ENCODE measurements at places on chromosomes 6 and 20.

DNA sequence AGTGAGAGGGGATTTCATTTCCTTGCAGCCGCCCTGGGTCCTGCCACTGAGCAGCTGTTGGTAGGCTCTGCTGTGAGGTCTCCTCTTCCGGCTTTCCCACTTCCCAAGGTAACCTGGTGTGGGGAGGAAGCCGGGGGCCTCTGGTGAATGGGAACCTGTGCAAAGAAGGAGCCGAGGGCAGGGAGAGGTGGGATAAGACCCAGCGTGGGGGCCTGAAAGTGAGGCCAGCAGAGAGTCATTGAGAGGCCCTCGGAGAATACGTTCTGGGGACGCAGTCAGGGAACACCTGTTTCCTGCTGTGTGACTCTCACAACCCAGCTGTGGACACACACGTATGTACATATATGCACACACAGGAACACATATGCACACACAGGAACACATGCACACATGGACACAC, 100.7 kb downstream of the CDH26 start:
- DNase-seq = no peak

DNA sequence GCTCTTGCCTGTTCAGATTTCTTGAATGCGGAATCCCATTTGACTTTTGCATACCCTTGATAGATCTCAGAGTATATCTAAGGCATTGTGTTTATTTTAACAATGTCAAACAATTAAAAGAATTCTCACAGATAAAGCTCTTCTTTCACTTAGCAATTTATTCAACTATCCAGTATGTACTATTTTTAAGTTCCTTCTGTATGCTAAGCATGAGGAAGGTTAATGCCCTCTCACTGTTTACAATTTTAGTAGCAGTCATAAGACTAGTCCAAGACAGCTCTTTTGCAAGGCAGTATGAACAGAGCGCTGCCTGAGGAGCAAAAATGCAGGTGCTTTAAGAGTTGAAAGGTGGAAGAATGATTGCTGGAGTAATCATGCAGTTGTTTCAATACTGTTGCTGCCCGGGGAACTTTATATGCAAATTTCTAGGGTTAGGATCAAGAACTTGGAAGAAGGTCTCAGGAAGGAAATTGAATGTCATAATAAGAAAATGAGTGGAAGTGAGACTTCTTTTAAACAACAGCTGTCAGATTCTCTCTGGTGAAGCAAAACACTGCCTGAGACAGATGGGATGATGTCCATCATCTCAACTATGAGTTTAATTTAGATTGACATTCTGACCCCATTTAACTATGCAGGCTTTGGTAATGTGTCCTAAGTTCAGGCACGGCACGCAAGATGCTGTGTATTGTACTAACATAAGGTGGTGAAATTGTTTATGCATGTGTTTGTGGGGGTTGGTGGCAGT, 1303.5 kb upstream of the CITED2 start:
- no peak for DNase-seq

GRCh38 chr6:13384966-13385365, 56.6 kb upstream of the TBC1D7 start:
- DNase-seq = no peak

GRCh38 chr6:44444853-44445252, 57.3 kb downstream of the CDC5L start:
- no peak for DNase-seq

DNA sequence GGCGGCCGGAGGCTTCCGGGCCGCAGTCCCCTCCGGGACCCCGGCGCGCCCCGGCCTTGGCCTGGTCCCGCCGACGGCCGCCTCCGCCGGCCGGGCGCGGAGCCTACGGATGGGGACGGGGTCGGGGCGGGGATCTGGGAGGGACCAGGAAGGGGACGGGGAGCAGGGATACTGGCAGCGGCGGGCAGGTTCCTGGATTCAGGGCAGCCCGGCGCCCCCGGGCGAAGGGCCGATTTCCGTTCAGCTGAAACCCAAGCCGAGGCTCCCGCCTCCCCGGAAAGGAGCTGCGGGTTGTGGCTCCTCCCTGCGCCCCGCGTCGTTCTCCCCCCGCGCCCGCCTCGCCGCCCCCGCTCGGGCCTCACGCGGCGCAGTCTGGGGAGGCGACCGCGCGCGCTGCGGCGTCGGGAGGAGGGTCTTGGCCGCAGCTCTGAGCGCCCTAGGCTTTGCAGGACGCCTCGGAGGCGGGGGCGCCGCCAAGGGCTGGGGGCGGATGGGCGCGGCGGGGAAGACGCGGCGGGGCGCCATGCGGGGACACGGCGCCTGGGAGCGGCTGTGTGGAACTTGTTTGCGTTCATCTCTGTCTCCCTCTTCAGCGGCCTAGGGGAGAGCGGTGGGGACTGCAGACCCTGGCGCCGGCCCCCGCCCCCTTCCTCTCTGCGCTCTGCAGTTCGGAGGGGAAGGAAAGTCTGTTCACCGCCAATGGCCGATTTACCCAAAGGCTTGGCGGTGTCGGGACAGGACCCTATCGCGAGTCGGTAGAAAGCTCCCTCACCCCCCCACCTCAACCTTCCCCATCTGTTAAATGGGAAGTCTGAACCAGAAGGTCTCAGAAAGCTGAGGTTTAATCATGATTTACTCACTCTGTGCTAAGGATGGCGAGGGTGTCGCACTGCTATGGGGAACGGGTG, 22.7 kb upstream of the TMEM181 start:
- DNase-seq = peak; percentile 26

DNA sequence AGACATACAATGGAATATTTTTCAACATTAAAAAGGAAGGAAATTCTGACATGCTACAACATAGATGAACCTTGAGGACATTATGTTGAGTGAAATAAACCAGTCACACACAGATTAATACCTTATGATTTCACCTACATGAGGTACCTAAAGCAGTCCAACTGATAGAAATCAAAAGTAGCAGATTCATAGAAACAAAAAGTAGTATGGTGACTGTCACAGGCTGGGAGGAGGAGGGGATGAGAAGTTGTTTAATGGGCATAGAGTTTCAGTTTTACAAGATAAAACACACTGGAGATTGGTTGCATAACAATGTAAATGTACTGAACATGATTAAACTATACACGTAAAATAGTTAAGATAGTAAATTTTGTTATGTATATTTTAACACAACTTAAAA, 48.5 kb upstream of the OLIG3 start:
- no peak for DNase-seq

GRCh38 chr6:133989525-133989924, 36.5 kb downstream of the TBPL1 start:
- no peak for DNase-seq

DNA sequence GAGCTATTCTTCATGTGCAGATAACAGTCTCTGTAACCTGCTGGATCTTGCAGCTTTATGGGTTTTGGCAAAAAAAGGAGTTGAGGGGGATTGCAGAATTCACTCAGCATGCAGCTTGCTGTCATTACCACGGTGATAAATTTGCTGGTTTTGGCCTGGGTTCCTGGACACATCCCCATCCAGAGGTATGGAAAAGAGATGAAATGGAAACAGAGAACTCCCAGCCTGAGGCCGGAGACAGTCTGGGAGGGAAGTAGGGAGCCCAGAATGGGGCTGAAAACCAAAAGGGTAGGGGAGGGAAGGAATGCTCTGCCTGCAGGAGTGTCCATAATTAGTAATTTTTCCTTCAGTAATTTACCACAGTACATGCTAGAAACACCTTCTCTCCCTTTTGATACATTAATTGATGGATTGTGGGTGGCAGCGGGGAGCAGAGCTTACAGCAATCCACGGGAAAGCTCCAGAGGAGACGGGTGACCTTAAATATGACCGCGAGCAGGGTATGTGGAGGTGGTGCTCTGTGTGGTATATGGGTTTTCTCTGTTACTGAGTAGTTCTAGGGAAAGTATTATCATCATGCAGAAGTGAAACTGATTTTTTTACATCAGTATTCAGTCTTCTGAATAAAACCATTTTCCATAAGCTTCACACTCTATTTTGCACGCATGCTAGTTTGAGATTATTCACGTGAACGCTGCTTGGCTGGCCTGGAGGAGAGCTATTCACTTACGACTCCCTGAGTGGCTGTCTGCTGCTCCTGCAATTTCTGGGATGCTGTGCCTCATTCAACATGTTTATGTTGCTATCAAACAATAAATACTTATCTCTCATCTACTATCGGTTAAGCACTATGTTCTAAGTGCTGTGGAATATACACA, 66.3 kb upstream of the KCNK16 start:
- no peak for DNase-seq

DNA sequence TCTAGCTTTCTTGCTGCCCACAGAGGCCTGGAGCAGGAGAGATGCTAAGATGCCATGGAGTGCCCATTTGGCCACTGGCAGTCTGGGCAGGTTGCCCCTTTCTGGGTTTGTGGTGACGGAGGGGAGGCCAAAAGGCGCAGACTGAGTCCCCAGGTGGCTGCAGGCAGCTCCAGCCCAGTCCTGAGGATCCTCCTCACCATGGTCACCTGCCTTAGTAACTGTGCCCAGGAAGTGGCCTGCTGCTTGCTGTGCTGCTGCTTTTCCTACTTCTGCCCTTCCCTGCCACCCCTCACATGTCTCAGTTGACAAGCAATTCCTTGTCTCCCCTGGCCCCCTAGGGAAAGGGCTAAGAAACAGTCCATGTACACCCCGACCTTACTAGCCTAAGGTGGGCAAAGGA, 35.3 kb upstream of the KIFC1 start:
- DNase-seq = no peak

DNA sequence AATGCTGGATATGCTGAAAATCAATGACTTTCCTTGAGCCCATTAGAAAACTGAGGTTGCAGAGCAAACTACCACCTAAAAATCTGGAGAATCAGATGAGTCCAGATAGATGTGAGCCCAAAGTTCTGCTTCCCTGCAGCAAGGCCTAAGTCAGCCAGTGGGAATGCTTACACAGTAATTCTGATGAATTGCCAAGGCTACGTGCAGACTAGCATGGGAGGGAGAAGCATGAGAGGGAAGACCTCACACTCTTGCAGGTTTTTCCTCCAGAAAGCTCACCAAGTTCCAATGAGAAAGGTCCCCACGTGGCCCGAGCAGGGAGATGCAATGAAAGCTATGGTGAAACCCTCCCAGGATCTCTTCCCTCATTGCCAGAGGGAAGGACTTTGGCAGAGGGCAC, 104.8 kb upstream of the SIRPA start:
- no peak for DNase-seq

DNA sequence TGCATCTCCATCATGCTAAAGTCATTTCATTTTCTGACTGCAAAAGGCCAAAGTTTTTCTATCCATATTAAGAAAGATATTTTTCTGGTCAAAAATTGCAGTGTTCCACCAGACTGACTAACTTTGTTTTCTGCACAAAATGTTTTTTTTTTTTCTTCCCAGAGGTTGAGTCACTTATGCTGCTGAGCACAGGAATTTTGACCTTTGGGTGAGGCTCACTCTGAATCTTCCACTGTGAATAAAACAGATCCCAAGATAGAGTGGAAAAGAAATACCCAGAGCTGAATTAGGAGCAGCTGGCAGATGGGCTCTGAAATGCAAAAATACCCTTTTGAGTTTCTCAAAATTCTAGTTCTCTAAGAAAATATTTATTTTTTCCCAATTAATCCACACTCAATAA, 996.8 kb downstream of the KIF16B start:
- DNase-seq = no peak

DNA sequence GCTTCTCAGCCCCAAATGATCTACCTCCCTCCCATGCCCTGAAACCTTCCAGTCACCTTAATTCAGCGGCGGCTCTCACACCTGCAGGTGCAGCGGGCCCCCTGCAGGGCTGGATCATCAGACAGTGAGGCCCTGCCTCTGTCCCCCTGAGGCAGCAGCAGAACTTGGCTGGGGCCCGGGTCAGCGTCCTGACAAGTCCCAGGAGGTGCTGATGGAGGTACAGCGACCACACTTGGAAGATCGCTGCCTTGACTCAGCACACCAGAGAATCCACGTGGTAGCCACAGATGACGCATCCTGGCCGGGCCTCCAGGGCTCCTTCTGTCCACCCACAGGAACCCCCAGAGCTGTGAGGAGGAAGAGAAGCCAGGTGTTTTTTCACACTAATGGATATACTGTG, 116.4 kb upstream of the THBS2 start:
- DNase-seq = peak; percentile 17

- DNase-seq = no peak
Observed at GRCh38 chr6:36913082-36913481, 27.3 kb downstream of the C6orf89 start.

DNA sequence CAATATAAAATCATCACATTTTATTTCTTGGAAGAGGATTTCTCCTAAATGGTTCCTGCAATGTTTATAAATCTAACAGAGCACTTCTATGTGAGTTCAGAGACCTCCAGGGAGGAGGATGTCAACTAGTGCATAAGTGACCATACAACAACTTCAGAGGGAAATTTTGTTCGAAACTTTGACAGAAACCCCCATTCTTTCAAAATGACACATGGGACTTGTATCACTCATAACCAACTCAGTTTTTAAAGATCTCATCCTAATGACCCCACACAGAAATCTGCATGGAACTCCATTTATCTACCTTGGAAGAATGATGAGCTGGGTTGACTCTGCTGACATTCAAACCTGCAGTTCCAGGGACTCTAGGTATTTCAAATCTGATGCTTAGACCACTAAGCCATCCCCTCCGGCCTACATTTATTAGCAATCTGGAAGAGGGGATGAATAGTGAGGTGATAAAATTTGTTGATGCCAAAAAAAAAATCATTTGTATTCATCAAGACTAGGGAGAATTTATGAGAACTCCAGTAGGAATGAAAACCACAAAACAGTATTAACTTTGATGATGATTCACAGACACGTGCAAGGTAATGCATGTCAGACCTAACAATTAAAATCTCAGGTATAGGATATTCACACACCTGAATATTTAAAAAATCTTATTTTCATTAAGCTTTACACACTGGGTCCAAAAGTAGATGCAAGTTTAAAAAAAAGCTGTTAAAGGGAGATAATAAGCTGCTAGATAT, 153.0 kb downstream of the REV3L start:
- DNase-seq = no peak

GRCh38 chr6:38651121-38651784, 11.5 kb upstream of the BTBD9 start:
- peak; percentile 39 for DNase-seq

DNA sequence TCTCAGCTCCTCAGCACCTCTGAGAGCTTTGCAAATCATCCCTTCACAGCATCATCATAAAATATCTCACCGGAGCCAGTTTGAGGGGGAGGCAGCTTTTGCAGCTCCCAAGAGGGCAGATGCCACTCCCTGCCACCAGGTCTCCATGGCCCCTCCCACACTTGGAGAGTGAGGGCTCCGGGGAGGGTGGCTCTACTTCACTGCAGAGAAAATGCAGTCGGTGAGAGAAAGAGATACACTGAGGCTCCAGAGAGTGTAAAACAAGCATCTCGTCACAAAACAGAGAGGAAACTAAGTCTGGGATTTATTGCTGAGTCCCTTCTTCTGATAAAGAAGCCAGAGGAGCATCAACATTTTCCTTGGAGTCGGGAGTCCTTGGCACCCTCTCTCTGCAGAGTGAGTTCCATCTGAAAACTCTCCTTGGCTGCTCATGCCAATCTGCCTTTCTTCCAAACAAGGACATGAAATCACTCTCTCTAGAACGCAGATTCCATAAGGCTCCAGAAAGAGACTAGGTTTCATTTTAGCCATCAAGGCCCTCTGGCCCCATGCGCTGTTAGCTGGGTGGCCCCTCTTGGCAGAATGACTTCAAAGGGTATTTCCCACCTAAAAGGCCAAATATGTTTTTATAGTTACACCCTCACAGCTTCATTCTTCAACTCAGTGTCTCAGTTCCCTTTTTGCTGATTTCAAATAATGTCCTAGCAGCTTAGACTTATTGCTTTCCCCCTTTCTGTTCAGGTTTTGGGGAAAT, 70.6 kb upstream of the F13A1 start:
- DNase-seq = no peak

GRCh38 chr6:159540152-159540551, 152.9 kb downstream of the SOD2 start:
- DNase-seq = peak; percentile 18

Measured in ELR (cell line).